Thoracic aorta (tissue), 2 donors: ENCODE measurements at places on chromosomes 13 and 19. TPM values are rescaled to one million over a fixed set of nuclear protein-coding genes. Genes with fewer than 3 reads are reported as not detected.

The SBK3 gene
- total RNA-seq: not detected

The FAAP24 gene
- total RNA-seq: 0.28 TPM

The FBL gene
- 103 TPM for total RNA-seq

The CEACAM16 gene
- total RNA-seq: not detected
